ENCODE measurements at places on chromosomes 3 and 15.

- DNase-seq, result no peak
These were observed 755.8 kb downstream of the ROBO1 start for GRCh38 chr3:79011821-79012529.

DNA sequence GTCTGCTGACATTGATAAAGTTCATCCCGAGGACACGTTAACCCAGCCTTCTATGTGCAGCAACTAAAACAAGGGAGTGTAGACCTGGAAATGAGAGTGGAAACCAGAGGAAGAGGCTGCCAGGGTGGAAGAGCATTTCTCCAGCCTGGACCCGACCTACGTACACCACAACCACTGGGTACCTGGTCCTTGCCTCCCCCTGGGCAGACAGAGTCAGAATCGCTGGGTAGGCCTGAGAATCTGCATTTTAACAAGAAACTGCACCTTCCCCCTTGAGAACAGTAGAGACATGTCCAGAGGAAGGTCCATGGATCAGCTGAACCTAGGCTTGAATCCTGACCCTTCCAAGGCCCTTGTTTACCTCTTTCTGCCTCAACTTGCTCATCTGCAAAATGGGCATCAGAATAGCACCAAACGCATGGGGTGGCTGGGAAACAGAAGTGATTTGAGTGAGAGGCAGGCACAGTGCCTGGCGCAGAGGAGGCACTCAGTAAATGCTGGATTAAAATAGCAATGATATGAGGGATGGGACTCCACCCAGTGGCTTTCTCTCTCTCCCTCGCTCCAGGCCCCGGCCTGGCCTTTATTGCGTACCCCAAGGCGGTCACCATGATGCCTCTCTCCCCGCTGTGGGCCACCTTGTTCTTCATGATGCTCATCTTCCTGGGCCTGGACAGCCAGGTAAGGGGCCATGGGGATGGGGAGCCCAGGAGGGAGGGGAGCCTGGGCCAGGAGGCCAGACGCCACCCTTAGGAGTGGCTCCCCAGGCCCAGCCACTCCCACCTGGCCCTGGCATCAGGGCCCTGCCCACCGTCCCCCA lies 66.9 kb upstream of the SLC6A1 start:
- no peak for DNase-seq

DNA sequence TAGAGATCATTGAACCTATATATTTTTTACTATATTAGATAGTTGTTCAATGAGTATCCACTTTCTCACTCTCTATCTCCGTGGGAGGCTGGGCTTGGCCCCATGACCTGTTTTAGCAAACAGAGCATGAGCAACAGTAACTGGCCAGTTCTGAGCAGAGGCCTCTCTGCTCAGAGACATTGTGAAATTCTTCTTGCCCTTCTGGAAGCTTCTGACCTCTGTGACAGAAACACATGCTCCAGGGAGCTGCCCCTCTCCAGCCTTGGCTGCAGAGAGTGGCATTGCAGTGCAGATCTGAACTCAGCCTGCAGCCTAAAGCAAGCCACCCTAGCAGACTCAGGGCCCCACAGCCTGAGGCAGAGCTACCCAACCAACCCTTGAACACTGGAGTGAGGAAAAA lies 20.5 kb downstream of the FAM240A start:
- no peak for DNase-seq

DNA sequence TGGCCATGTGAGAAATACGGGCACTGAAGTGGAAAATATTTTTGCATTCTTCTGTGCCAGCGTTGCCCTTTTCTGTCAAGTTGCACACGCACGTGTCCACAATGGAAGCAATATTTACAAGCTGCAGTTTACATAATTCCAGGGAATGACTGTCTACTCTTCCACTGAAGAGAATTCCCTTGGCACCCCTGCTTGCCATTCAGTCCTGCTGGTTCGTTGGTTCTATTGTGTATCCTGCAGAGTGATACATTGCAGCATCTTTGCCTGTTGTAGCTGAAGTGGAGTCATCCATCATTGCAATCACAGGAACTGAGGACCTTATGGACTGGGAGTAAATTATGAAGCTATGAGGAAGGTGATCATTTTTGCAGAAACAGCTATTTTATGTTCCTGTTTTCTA lies 759.4 kb downstream of the ROBO2 start:
- no peak for DNase-seq

- DNase-seq, result no peak
These were observed 265.4 kb upstream of the ARHGEF26 start for GRCh38 chr3:153855772-153856171.

- no peak for DNase-seq
These were observed 8.3 kb downstream of the EXOSC7 start for GRCh38 chr3:44984335-44984734.

GRCh38 chr15:64883100-64883581 lies 28.6 kb upstream of the ANKDD1A start:
- DNase-seq, result peak; percentile 44

DNA sequence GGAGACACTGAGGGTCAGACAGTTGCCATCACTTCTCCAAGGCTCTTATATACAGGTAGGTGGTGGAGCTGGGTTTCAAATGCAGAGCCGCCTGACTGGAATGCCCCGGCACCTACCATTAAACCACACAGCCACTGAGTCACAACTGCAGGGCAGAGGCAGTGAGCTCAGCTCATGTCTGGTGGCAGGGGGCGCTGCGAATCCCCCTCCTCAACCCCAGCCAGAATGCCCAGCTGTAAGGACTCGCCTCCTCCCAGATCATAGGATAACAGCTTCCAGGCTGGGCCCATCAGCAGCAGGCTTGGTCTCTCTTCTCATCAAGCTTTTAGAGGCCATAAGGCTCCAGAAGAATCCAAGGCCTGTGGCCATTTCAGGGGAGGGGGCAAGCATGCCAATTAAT lies 26.4 kb downstream of the ADCY5 start:
- DNase-seq, result no peak

DNA sequence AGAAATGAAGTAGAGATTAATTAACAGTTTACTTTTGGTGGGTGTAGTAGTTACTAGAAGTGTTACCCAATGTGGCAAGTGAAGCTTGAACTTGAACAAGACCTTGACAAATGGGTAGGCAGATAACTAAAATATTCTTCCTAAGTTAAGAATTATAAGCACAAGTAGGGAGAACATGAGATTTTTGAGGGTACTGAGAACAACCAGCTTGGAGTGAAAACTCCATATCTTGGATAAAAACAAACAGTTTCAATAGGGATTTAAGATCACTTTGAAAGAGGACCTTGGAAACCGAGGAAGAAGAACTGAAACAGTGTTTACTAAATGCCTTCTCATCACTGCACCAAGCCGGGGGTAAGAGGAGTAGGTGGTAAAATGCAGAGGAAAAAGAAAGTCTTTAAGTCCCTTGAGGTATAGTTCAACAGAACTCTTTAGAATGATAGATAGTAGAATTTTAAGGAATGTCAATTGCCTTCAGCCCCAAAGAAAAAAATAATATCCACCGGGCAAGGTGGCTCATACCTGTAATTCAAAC lies 496.7 kb downstream of the NAALADL2 start:
- DNase-seq, result no peak

- DNase-seq, result no peak
These were observed 27.9 kb downstream of the PIAS1 start for GRCh38 chr15:68081869-68082505.

GRCh38 chr15:85421116-85421925 lies 40.9 kb downstream of the AKAP13 start:
- DNase-seq, result no peak

- DNase-seq, result no peak
These were observed 40.5 kb downstream of the HCN4 start for GRCh38 chr15:73328149-73328820.

- no peak for DNase-seq
These were observed 42.7 kb upstream of the SYNM start for GRCh38 chr15:99062226-99062625.

DNA sequence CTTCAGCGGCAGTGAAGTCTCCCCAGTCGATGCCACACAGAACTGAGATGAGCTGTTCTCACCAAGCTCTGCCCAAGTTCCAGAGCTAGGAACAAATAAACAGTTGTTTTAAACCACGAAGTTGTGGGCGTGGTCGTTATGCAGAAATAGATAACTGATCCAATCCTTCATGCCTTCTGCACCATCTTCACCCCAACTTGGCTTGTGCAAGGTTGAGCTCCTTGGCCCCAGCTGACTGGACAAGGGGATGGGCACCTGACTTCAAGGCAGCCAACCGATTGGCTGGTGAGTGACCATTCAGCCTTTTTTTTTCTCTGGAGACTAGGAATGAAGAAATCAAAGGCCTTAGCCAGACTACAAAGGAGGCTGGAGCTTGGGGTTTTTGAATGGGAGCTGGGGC lies 23.9 kb downstream of the LINGO1 start:
- DNase-seq, result no peak

DNA sequence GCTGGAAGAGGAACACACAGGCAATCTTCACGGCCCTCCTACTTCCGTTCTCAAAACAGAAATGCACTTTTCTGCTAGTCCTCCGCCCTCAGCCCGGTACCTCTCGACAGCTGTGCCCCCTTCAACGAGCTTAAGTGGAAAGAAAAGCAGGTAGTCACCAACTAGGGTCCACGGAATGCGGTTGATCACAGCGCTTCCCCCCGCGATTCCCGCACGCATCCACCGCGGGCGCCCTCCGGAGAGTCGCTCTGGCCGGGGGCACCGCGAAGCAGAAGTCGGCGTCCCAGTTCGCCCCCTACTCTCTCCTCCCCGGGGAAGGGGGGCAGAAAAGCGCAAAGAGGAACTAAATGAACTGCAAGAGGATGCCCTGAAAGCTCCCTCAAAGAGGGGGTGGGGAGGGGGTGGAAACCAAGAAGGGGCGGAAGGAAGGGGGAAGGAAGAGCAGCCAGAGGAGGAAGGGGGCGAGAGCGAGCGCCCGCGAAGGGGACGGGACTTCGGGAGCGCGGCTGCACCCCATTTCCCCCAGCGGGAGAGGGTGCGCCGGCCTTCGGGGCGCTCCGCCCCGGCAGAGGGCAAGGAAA lies 738 bp downstream of the ACAP2 start:
- DNase-seq, result peak; percentile 70

Measured in GM06990 (cell line).